ENCODE measurements at places on chromosomes 7 and 10.

GRCh38 chr7:21580073-21580521 is 37.3 kb downstream of the DNAH11 start:
- peak; percentile 32 for DNase-seq

- DNase-seq: peak; percentile 52
Measured at GRCh38 chr7:28207486-28208158, 27.0 kb upstream of the JAZF1 start.

- DNase-seq: no peak
Measured at GRCh38 chr10:103679096-103679790, 176.1 kb downstream of the SH3PXD2A start.

DNA sequence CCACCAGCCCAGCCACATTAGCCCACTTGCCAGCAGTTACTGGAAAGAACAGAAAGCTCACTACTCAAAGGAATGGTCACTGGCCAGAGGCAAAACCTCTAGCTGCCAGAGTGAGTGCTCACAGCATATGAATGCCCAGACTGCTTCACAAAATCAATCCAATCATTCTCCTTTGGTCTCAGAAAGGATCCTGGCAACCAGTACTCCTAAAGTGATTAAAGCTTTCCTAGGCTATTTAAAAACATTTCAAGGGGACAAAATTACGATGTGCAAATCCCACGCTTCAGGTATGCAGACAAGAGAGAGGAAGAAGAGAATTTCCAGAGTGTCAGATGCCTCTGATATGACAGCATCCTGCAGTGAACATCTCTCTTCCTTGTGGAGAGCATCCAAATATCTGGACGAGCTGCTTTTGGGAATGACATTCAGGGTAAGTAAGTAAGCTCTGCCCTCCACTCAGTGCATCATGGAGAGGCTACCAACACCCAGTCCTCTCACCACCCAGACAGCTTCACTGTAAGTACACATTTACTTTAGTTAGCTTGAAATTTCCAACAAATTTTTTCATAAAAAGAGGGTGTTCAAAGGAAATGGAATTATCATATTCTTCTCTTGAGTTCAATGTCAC is 25.1 kb downstream of the ICA1 start:
- no peak for DNase-seq

DNA sequence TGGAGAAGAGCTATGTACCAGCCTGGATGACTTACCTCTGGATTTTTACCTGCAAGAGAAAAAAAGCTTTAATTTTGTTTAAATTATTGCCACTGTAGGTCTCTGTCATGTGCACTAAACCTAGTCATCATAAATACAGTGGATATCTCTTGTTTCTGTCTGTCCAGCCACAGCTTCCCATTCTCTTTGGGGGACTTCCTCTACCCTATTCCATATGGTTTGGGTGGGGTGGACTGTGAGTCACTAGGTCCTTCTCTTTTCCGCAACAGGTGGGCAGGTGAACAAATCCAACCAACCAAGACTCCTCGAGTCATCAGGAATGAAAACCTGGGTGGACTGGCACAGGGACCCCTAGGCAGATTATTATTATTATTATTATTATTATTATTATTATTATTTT is 87.3 kb upstream of the CYTH3 start:
- no peak for DNase-seq

DNA sequence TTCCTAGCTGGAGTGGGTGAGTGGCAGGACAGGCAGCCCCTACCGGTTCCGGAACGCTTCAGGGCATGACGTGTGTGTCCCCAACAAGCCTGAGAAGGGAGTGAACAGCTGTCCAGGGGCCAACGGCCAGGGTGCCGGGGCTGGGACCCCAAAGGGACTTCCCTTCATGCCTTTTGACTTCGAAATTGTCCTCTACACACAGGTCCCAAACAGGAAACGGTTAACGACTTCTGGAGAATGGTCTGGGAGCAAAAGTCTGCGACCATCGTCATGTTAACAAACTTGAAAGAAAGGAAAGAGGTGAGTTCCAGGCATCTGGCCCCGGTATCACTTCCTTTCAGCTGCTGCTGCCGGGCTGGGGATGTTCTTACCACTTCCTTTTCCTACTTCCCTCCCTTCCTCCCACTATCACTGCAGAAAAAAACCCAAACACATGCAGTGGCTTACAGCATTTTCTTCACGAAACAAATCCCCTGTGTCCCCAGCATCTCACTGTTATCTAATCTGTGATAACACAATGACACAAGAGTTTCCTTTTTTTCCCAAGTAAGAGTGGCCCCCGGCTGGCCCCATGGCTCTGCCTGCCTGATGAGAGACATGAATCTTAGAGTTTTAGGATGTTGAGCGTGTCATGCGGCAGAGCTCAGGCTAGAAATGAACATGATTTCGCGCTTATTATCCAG is 63.2 kb downstream of the MKI67 start:
- no peak for DNase-seq

DNA sequence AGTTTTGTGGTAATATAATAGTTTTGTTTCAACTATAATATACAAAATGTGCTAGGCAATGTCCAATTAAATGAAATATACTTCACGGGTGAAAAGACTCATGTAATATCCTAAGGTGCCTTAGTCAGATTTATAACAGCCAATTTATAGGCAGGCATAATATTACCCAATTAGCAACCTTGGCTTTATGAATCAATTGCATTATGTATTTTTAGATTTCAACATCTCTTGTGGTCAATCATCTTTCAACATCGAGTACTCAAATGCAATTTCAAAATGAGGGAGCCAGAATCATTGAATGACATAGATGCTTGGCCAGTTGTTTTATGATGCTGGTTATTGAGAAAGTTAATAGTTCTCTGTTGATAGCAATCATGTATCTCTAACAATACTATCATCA is 110.3 kb upstream of the SP8 start:
- no peak for DNase-seq

DNA sequence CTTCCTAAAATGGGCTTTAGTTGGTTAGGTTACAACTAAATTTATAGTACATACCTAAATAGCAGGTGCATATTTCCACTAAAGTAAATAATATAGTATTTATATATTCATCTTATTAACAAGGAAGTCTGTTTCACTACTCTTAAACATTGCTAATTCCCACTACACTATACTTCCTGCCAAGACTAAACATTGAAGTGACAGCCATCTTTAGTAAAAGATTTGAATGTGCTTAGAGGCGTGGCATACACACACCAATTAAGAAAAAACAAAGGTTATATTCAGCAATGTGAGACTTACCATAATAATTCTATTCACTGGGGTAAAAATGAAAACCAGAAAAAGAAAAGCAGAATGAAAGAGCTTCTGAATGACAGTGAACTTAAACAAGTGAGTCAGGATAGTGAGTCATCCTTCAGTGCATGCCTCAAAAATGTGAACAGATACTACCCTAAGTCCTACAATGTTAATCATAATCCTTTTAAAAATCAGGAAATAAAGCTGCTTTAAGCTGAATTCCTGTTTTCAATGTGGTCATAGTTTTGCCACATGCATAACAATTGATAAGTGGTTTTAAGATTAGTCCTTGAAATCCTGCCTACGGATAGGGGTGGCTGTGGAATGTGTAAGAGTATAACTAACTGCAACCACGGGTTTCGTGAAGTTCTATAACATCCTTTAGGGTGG is 59.4 kb downstream of the USP6NL start:
- peak; percentile 54 for DNase-seq

DNA sequence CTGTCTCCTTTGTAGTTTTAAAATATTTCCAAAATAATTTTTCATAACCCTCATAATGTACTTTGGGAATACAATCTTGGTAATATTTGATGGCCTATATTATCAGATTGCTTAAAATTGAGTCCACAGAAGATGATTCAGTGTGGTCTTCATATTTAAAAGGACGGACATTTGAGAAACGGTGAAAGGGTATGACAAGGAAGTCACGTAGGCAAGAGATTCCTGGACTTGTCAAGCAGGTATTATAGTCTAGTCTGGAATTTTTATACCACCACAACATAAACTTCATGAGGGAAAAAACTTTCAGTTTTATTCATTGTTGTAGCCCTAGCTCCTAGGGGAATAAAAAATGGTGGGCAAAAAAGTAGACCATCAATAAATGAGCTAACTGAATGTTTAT is 82.3 kb downstream of the KMT2E start:
- no peak for DNase-seq

DNA sequence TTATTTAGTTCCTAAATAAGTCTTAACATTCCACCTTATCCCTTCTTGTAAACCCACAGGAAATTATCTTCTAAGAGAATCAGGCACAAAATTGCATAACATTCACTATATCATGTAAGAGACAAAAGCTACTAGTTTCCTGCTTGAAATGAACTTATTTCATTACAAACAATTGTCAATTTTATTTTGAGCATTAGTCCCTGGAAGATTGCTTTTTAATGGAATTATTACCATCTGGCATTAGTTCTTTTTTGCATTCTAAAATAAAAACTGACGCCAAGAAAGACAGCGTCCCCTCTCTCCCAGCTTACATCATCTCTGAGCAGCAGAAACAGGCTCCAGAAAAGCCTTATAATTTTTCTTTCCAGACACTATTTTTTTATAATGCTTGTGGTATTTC is 121.8 kb downstream of the NOC3L start:
- no peak for DNase-seq

DNA sequence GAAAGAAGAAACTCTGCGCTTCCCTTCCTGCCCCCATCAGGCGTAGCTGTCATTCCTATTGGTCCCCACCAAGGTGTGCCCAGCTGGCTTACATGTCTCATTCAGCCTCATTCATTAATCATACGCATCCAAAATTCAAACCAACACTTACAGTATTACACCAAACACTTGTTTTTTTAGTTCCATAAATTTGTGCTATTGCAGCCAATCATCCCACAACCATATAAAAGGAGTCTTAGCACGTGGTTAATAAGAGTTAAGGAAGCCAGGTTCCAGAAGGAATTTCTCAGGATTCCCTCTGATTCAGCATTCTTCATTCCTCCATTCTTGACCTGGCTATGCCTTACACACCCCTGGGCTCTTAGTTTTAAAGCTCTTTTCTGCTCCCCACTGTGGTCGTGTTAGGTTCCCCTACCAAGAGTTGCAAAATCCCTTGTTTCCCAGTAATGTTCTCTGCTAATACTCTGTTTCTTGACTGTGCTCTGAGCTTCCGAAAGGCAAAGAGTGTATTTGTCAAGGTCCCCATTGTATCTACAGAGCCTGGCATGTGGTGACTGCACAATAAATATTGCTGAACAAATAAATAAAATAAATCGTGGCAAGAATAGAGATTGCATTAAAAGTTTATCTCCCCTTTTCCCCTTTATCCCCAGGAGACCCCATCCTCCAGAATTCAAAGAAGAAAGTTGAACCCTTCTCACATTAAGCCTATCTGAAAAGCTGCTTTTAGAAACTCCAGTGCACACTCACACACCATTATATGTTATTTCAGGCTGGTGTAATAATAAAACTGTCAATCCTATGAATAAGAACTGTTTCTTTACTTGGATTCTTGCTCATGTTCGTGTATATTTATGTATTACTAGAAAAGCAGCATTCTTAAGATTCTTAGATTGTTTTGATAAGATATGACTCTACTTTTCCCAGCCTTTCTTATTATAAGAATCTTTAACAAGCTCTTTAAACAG is 514.4 kb downstream of the INHBA start:
- no peak for DNase-seq

Measured in urothelium cell line (cell line).